WTC11 (cell line): ENCODE measurements at places on chromosomes 2 and 18.
A peak's percentile ranks its signal among the peaks of the same experiment; 100 is the strongest.

- DNase-seq = no peak
Measured at GRCh38 chr2:19541884-19542283, 183.5 kb upstream of the OSR1 start.

DNA sequence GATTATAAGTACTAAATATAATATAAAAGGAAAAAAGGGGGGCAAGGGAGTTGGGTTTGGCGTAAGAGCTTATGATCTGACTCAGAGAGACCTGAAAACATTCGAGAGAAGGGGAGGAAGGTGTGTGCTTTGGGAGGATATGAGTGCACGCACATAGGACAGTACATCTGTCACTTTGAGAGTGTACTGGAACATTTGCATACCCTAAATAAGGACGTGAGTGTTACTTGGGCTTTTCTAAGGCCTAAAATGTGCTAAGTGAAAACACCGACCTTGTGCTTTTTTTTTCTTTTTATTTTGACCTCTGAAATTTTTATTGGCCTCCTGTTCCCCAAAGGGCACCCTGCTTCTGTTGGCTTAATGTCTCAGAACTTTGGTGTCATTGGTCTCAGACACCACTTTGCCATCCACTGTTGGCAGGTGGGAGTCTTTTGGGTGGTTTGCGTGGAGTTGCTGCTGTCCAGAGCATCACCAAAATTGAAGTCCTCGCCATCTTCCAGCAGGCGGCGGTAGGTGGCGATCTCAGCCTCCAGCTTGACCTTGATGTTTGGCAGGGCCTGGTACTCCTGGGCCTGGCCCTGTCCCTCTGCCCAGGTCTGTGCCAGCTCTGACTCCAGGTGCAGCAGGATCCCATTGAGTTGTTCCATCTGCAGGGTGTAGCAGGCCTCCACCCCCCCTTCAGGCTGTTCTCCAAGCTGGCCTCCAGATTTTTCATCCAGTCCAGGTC is 57.7 kb downstream of the CD28 start:
- peak; percentile 44 for DNase-seq

GRCh38 chr2:104897515-104898184 is 43.7 kb downstream of the POU3F3 start:
- DNase-seq = no peak

GRCh38 chr2:173175222-173175621 is 99.6 kb downstream of the MAP3K20 start:
- DNase-seq = no peak

DNA sequence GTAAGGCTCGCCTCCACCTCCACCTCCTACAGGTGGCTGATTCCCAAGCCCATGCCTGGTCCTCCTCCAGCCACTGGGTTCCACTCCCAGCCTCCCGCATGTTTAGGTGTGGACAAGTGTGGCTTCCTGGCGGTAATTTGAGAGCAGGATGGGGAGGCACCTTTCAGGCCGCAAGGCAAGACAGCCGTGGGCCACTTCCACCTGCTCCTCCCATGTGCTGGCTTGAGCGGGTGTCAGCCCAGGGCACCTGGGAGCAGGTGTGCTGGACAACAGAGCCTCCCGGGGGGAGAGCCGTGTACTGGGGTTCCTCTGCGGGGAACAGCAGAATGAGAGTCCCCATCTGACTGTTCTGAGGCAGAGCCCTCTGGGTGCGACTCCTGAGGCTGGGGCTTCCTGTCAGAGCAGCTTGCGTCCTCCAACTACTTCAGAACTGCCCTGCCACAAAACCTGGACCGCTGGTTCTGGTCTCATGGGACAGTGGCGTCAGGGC is 83.9 kb downstream of the TPO start:
- DNase-seq = peak; percentile 8

GRCh38 chr18:2412996-2413751 is 158.1 kb downstream of the METTL4 start:
- no peak for DNase-seq

- DNase-seq = no peak
Measured at GRCh38 chr2:101568969-101569368, 94.1 kb upstream of the RFX8 start.

- peak; percentile 22 for DNase-seq
Measured at GRCh38 chr18:51195451-51196117, 1.9 kb downstream of the MEX3C start.

DNA sequence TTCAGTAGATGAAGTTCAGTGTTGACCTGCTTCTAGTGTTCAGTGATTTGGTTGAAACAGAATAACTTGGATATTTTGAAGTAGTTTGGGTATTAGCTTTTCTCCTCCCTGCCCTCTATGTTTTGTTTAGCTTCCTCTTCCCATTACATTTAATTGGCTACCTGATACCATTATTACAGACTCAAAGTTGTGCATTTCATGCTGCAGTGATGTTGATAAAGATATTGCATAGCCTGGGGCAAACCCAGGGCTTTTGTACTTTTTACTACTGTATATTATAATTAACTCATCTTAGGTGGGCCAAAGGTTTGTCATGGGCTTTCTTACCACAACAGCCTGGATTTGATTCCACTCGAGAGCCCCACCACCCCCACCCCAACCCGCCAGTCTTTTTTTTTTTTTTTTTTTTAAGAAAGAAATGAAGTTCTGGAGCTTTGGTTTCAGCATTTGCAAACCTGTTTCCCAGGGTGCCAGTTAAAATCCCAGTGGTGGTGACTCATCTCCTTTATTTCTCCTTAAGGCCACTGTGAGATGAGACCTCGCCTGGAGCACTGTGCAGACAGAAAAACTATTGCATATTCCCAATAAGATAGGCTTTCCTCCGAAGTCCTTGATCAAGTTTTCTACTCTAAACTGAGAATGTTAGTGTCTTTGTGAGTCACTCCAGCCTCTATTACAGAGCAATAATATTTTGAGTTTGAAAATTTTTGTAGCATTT is 393.7 kb upstream of the FANCL start:
- no peak for DNase-seq

DNA sequence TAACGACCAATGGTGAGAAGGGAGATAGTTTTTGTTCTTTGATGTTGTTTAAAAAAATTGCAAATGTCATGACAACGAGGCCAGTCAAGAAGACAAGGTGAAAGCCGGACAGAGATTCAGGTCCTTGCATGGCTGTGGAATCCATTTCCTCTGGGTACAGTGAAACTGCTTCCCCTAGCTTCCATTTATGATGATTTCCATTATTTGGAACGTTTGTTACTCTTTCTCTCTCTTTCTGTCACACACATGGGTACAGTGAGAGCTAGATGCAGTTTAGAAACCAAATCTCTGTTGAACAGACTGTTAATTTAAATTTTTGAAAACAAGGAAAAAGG is 57.4 kb upstream of the MSH2 start:
- DNase-seq = no peak

- no peak for DNase-seq
Measured at GRCh38 chr2:167509586-167509985, 621.3 kb downstream of the XIRP2 start.

- DNase-seq = no peak
Measured at GRCh38 chr2:177138823-177139222, 73.8 kb upstream of the HNRNPA3 start.

DNA sequence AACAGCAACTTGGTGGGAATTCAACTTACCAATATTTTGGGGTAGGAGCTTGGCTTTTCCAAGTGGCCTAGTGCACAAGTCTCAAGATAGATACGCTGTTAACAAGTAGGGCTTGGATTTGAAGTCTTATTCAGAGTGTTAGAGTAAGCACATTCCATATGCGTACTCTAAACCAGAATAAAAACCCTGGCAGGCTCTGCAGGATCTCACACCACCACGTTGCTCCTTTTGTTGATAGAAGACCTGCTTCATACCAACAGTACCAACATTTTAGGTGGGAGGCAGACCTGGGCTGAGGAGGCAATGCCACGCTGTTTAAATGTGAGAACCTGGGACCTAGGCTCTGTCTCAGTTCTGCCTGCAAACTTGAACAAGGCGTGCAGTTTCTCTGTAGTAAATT is 214.0 kb downstream of the RNF144A start:
- no peak for DNase-seq

- DNase-seq = no peak
Measured at GRCh38 chr2:163471947-163472346, 263.9 kb downstream of the FIGN start.
